ENCODE measurements at places on chromosomes 7 and 10. TPM values are rescaled to one million over a fixed set of nuclear protein-coding genes. Genes with fewer than 3 reads are reported as not detected.

Gene TAS2R3
- not detected for total RNA-seq

Gene SFTPA1
- not detected for total RNA-seq

Gene AIFM2
- total RNA-seq: 8.2 TPM

Gene CPXM2
- not detected for total RNA-seq

Gene SLC25A40
- total RNA-seq: 8.7 TPM

Measured in myometrial cell (primary cell).